Progenitor cell of endocrine pancreas (in vitro differentiated cells): ENCODE measurements at places on chromosomes 2 and 18.

- no peak for DNase-seq
- H3K4me3 ChIP-seq = no peak overlapping the region
- no peaks in the 10 kb centered on the region for H3K4me1 ChIP-seq
- H3K27ac ChIP-seq = no peak overlapping the region
- no peaks in the 10 kb centered on the region for H3K27me3 ChIP-seq
- H3K36me3 ChIP-seq = no peaks in the 10 kb centered on the region
Observed at GRCh38 chr2:50991602-50992001, 40.3 kb downstream of the NRXN1 start.

GRCh38 chr2:76584474-76584873, 873.8 kb upstream of the GCFC2 start:
- H3K36me3 ChIP-seq = no peaks in the 10 kb centered on the region
- H3K27ac ChIP-seq = no peak overlapping the region
- peaks cover 9% of the 10 kb centered on the region for H3K27me3 ChIP-seq
- DNase-seq = no peak

- DNase-seq = no peak
- H3K4me3 ChIP-seq = peak overlapping the region; percentile 61
- H3K36me3 ChIP-seq = no peaks in the 10 kb centered on the region
- H3K4me1 ChIP-seq = peaks cover 4% of the 10 kb centered on the region
Observed at GRCh38 chr2:131035112-131035825, 58.0 kb downstream of the FAM168B start.

GRCh38 chr2:227180770-227181169, 16.3 kb downstream of the COL4A3 start:
- no peak overlapping the region for H3K27ac ChIP-seq
- no peak overlapping the region for H3K4me3 ChIP-seq
- H3K4me1 ChIP-seq = no peaks in the 10 kb centered on the region
- H3K27me3 ChIP-seq = no peaks in the 10 kb centered on the region
- DNase-seq = no peak

- H3K27me3 ChIP-seq = peaks cover 19% of the 10 kb centered on the region
- no peak for DNase-seq
- H3K36me3 ChIP-seq = no peaks in the 10 kb centered on the region
Observed at GRCh38 chr2:223090540-223091235, 38.7 kb downstream of the KCNE4 start.

- H3K27me3 ChIP-seq = peaks cover 37% of the 10 kb centered on the region
- peaks cover 9% of the 10 kb centered on the region for H3K4me1 ChIP-seq
- no peak for DNase-seq
- H3K36me3 ChIP-seq = no peaks in the 10 kb centered on the region
- H3K27ac ChIP-seq = peak overlapping the region; percentile 64
Observed at GRCh38 chr2:172734711-172735581, 699 bp upstream of the RAPGEF4 start.

DNA sequence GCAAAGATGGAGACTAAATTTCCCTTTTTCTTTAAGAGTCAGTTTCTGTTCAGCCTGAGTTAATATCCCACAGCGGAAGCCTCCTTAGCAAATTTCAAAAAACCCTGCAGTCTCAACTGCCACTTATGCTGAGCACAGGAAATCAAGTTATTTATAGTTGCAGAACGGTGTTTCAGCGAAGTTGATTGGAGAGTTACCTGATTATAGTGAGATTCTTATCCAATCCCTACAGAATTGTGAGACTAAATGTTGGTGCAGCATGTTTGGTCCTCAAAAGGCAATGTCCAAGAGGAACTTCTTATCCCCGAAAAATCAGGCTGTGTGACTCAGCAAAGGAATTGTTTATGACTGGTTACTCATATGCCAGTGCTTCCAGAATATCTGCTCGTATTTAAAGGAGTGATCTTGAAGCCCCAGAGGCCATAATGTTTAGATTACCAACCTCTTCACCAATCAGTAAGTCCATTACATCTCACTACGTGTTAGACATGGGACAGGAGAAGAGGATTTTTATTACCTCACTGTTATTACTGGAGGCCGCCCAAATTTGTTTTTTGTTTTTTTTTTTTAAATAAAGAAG, 67.9 kb downstream of the LRRFIP1 start:
- DNase-seq = no peak
- peaks cover 45% of the 10 kb centered on the region for H3K4me1 ChIP-seq
- peaks cover 7% of the 10 kb centered on the region for H3K27me3 ChIP-seq
- H3K36me3 ChIP-seq = no peaks in the 10 kb centered on the region
- no peak overlapping the region for H3K27ac ChIP-seq

DNA sequence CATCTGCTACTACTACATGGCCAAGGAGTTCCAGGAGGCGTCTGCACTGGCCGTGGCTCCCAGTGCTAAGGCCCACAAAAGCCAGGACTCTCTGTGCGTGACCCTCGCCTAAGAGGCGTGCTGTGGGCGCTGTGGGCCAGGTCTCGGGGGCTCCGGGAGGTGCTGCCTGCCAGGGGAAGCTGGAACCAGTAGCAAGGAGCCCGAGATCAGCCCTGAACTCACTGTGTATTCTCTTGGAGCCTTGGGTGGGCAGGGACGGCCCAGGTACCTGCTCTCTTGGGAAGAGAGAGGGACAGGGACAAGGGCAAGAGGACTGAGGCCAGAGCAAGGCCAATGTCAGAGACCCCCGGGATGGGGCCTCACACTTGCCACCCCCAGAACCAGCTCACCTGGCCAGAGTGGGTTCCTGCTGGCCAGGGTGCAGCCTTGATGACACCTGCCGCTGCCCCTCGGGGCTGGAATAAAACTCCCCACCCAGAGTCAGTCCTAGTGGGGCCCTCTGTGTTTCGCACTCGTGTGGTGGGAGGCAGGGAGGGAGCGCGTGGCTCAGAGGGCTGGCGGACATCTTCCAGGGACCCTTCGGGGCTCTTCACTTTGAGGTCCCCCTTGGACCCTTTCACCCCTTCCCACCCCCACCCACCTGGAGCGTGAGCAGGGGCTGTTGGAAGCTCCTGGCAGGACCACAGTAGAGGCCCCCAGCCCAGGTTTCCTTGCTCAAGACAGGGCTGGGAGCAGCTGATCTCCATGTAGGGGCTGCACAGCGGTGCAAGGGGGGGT, 5.7 kb downstream of the GPR35 start:
- no peak overlapping the region for H3K4me3 ChIP-seq
- no peaks in the 10 kb centered on the region for H3K27me3 ChIP-seq
- DNase-seq = no peak
- no peaks in the 10 kb centered on the region for H3K4me1 ChIP-seq

- DNase-seq = no peak
- peaks cover 36% of the 10 kb centered on the region for H3K4me1 ChIP-seq
- H3K4me3 ChIP-seq = peak overlapping the region; percentile 83
- no peaks in the 10 kb centered on the region for H3K36me3 ChIP-seq
- peaks cover 53% of the 10 kb centered on the region for H3K27me3 ChIP-seq
- H3K27ac ChIP-seq = peak overlapping the region; percentile 65
Observed at GRCh38 chr2:138779406-138779780, 797 bp downstream of the NXPH2 start.

DNA sequence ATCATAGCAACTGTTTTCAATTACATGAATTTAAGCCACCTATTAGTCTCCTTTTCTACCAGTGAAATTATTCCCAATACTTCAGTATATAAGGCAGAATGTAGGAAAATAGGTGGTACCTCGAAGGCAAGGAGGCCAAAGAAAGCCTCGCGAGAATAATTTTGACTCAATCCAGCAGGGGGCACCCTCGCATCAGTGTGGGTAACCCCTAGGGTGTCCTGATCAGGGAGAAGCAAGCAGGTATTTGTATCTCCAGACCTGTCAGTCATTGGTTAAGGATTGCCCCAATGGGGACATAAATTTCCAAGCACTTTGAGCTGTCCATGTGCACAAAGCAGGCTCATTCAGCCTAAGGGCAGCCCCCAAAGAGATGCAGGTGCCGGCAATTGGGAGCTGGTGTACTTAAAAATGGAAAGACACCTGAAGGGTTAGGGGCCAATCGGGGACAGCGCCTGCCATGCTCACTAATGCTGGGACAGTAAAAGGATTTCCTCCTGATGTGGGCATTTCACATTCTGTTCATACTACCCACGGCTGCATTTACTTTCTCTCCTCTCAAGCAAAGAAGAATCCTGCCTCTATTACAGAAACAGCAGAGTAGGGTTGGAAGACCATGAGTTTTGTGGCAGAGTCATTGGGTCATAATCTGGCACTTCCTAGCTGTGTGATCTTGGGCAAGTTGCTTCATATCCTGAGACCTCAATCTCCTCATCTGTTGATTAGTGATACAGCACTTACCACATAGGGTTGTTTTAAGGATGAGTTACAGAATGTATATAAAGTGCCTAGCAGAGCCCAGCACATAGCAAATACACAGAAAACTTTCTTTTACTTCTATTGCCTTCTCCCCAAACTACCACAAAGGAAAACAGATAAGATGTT, 136.1 kb downstream of the ICOS start:
- H3K27me3 ChIP-seq = peaks cover 3% of the 10 kb centered on the region
- peaks cover 9% of the 10 kb centered on the region for H3K4me1 ChIP-seq
- DNase-seq = peak; percentile 11
- H3K36me3 ChIP-seq = no peaks in the 10 kb centered on the region
- no peak overlapping the region for H3K4me3 ChIP-seq
- H3K27ac ChIP-seq = no peak overlapping the region

- H3K4me3 ChIP-seq = no peak overlapping the region
- peaks cover 14% of the 10 kb centered on the region for H3K4me1 ChIP-seq
- peaks cover 2% of the 10 kb centered on the region for H3K36me3 ChIP-seq
- H3K27ac ChIP-seq = no peak overlapping the region
- DNase-seq = no peak
Observed at GRCh38 chr2:34534761-34535160, 935.7 kb upstream of the FAM98A start.

DNA sequence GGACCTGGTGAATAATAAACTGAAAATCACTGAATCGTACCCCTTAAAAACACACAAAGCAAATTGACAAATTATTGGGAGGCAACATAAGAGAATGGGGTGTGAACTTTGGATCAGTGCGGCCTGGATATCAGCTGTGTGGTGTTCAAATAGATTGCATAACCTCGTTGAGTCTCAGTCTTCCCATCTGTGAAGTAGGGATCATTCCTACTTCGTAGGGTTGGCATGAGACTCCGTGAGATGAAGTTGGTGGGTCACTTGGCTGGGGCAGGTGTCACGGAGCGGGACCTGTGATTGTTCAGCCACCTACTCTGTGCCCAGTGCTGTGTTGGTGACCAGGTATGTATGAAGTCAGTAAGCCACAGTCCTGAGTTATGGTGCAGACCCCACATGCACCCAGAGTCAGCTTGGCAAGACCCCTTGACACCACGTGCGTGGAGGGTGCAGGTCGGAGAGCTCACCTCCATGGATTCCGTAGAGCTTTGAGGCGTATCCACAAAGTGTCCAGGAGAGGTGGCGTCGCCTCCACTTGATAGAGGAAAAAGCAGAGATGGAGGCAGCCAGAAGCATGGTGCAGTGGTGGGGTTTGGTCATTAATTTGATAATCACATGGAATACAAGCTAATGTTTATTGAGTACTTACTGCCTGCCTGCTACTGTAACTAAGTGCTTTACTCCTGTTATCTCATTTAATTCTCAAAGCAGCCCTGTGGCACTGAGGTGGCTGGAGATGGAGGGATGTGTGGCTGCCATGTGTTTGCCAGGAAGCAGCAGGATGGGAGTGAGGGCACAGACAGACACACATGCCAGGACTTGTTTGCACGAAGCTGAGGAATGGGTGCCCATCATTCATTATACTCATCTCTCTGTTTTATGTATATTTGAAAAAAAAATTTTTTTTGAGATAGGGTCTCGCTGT, 35.8 kb downstream of the HPCAL1 start:
- no peak overlapping the region for H3K27ac ChIP-seq
- H3K4me1 ChIP-seq = no peaks in the 10 kb centered on the region
- H3K27me3 ChIP-seq = no peaks in the 10 kb centered on the region
- peaks cover 1% of the 10 kb centered on the region for H3K36me3 ChIP-seq
- no peak overlapping the region for H3K4me3 ChIP-seq
- no peak for DNase-seq

GRCh38 chr18:39591649-39592048, 2026.1 kb upstream of the CELF4 start:
- H3K27ac ChIP-seq = no peak overlapping the region
- peaks cover 3% of the 10 kb centered on the region for H3K36me3 ChIP-seq
- no peaks in the 10 kb centered on the region for H3K27me3 ChIP-seq
- H3K4me3 ChIP-seq = no peak overlapping the region

DNA sequence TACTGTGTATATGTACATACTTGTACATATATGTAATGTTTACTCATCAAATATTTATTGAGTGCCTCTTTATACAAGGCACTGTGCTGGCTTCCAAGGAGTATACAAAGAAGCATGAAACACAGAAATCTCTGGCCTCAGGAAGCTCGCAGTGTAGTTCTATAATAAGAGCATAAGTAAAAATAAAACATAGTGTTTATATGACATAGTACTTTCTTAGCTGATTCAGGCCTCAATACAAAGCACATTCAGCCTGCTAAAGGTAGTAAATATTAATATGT, 13.9 kb downstream of the STAMBP start:
- H3K4me1 ChIP-seq = peaks cover 11% of the 10 kb centered on the region
- no peak overlapping the region for H3K4me3 ChIP-seq
- H3K27ac ChIP-seq = peak overlapping the region; percentile 84
- H3K36me3 ChIP-seq = peaks cover 18% of the 10 kb centered on the region
- no peaks in the 10 kb centered on the region for H3K27me3 ChIP-seq
- DNase-seq = no peak

DNA sequence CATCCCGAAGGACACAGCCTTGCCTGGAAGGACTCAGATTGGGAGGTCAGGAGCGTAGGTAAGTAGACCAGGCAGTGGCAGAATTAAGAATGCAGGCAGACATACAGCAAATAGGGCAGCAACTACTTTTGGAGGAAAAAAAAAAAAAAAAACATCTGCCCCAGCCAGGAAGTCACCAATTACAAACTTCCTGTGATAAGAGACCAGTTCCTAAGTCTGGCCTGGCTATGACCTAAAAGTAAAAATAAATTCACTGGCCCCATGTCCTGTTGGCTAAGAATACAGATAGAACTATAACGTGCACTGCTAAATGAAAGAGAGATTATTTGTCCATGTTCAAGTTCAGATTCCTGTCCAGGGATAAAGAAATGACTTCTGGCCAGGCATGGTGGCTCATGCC, 45.2 kb upstream of the NOSTRIN start:
- H3K4me1 ChIP-seq = no peaks in the 10 kb centered on the region
- H3K36me3 ChIP-seq = peaks cover 5% of the 10 kb centered on the region
- H3K4me3 ChIP-seq = no peak overlapping the region
- H3K27me3 ChIP-seq = no peaks in the 10 kb centered on the region
- H3K27ac ChIP-seq = peak overlapping the region; percentile 6
- no peak for DNase-seq

- DNase-seq = no peak
- peaks cover 15% of the 10 kb centered on the region for H3K4me1 ChIP-seq
- H3K36me3 ChIP-seq = peaks cover 28% of the 10 kb centered on the region
- H3K4me3 ChIP-seq = no peak overlapping the region
Observed at GRCh38 chr2:210442878-210443277, 33.7 kb downstream of the LANCL1 start.
